ENCODE measurements at places on chromosomes 12 and 14. TPM values are rescaled to one million over a fixed set of nuclear protein-coding genes. Genes with fewer than 3 reads are reported as not detected.

Gene TBC1D30
- total RNA-seq = 7.9 TPM

DNA sequence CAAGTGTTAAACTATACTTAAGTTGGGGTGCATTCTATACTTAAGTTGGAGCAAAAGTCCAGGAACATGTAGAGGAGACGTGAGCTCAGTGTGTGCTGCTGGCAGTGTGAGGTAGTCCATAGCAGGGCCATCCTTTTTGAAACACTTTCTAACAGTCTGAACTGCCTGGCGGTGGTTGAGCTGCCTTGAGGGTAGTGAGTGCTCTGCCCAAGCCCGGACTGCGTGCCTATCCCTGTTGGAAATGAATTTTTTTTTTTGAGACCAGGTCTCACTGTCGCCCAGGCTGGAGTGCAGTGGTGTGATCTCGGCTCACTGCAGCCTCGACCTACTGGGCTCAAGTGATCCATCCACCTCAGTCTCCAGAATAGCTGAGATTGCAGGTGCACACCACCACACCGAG lies 14.1 kb downstream of the KCNH3 start:
- H3K4me3 ChIP-seq = no peak overlapping the region
- H3K4me1 ChIP-seq = peaks cover 13% of the 10 kb centered on the region
- peaks cover 15% of the 10 kb centered on the region for H3K27me3 ChIP-seq
- DNase-seq = no peak
- no peak overlapping the region for H3K27ac ChIP-seq

DNA sequence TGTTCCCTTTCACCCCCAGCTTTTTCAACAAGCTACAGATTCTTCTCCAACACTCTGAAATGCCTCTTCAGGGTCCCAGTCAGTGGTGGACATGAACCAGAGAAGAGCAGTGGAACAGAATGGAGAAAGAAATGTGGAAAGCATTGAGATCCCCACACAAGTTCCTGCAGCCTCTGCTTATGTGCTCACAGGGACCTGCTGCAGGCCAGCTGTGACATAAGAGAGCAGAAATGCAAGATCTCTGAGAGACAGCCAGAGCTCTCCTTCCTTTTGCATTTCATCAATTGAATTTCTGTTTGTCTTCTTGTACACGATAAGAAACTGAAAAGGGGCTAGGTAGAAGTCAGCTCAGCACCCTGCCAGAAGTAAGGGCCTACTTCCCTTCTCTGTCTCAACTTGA lies 6.2 kb downstream of the MDM1 start:
- peaks cover 6% of the 10 kb centered on the region for H3K4me1 ChIP-seq
- H3K4me3 ChIP-seq = no peak overlapping the region
- no peak for DNase-seq
- peaks cover 38% of the 10 kb centered on the region for H3K36me3 ChIP-seq

Gene PLEKHG3
- total RNA-seq = 52.9 TPM

- DNase-seq = peak; percentile 89
- H3K36me3 ChIP-seq = no peaks in the 10 kb centered on the region
- H3K4me3 ChIP-seq = no peak overlapping the region
- H3K27me3 ChIP-seq = no peaks in the 10 kb centered on the region
Measured at GRCh38 chr12:81668475-81668874, 90.7 kb downstream of the PPFIA2 start.

DNA sequence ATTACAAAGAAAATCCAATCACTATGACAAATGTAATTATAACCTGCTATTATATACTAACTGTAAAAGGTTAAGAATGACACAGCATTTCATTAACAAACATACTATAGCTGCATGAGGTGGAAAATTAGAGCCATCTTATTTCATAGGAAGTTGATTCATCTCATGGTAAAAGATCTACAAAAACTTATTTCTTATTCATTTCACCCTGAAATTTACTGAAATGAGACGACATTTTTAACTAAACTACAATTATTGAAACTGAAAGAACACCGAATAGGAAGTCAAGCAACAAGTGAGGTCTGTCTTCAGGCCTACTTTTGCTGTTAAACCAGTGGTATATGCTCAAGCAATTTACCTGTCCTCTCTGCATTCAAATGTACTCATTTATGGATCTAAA lies 87.2 kb downstream of the CEP83 start:
- no peaks in the 10 kb centered on the region for H3K4me1 ChIP-seq
- no peak overlapping the region for H3K4me3 ChIP-seq
- H3K27me3 ChIP-seq = no peaks in the 10 kb centered on the region
- H3K27ac ChIP-seq = no peak overlapping the region

DNA sequence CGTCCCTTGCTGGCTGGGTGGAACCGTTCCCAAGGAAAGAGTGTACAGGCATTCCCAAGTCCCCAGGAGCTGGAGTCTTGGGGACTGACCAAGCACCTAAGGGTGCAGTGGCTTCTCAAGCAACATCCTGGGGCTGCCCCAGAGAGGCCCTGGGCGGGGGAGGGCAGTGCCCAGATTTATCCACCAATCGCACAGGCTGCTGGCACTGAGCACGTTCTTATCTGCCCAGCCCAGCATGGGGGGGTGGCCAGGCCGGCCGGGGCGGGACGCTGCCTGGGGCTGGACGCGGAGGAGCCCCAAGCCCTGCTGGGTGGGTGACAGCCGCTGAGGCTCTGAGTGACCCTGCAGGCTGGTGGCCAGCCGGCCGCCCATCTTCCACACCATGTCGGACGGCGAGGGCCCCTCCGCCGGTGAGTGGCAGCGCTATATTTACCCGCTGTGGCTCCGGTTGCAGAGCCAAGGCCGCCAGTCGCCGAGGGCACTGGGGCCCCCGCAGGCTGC lies 53.4 kb downstream of the CYP46A1 start:
- no peak for DNase-seq
- no peak overlapping the region for H3K4me3 ChIP-seq
- H3K27me3 ChIP-seq = no peaks in the 10 kb centered on the region
- H3K4me1 ChIP-seq = no peaks in the 10 kb centered on the region
- no peaks in the 10 kb centered on the region for H3K36me3 ChIP-seq

Gene ZFYVE1
- total RNA-seq = 17.6 TPM

- DNase-seq = peak; percentile 21
- no peak overlapping the region for H3K4me3 ChIP-seq
- H3K4me1 ChIP-seq = peaks cover 27% of the 10 kb centered on the region
- no peaks in the 10 kb centered on the region for H3K36me3 ChIP-seq
Measured at GRCh38 chr12:105921872-105922669, 216.7 kb downstream of the NUAK1 start.

GRCh38 chr12:76490763-76491162 lies 68.8 kb downstream of the OSBPL8 start:
- no peak for DNase-seq
- peaks cover 1% of the 10 kb centered on the region for H3K4me1 ChIP-seq
- peaks cover 6% of the 10 kb centered on the region for H3K36me3 ChIP-seq
- H3K27ac ChIP-seq = no peak overlapping the region

GRCh38 chr12:93573552-93574223 lies 1.2 kb downstream of the SOCS2 start:
- H3K36me3 ChIP-seq = peaks cover 12% of the 10 kb centered on the region
- peak overlapping the region; percentile 7 for H3K4me3 ChIP-seq
- H3K27me3 ChIP-seq = no peaks in the 10 kb centered on the region
- no peak overlapping the region for H3K27ac ChIP-seq
- H3K4me1 ChIP-seq = peaks cover 12% of the 10 kb centered on the region

DNA sequence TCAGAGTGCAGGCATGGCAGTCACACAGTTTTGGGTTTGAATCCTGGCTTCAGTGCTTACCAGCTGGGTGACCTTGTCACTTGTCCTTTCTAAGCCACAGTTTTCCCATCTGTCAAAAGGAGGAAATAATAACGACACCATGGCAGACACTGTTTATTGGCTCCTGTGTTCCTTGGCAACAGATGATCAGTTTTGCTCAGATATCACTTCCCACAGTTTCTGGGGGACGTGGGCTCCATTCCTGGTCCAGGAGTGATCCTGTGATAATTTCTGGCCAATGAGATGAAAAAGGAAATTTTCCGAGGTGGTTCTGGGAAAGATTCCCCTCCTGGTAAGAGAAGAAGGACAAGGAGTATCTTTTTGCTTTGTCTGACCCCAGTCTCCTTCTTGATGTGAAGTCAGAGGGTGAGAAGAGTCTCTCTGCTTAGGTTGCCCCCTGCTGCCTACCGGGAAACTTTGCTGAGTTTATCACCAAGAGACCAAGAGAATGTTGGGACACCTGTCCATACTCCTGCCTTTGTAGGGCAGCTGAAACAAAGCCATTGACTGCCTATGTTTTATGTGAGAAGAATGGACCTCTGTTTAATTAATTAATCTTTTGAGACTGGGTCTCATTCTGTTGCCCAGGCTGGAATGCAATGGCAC lies 178.9 kb upstream of the NRXN3 start:
- peaks cover 6% of the 10 kb centered on the region for H3K4me1 ChIP-seq
- H3K4me3 ChIP-seq = no peak overlapping the region
- peaks cover 7% of the 10 kb centered on the region for H3K36me3 ChIP-seq
- no peak for DNase-seq
- H3K27ac ChIP-seq = no peak overlapping the region
- no peaks in the 10 kb centered on the region for H3K27me3 ChIP-seq

GRCh38 chr12:4322726-4323125 lies 1.7 kb downstream of the TIGAR start:
- peaks cover 19% of the 10 kb centered on the region for H3K4me1 ChIP-seq
- peak overlapping the region; percentile 98 for H3K4me3 ChIP-seq
- peak overlapping the region; percentile 16 for H3K27ac ChIP-seq
- peaks cover 23% of the 10 kb centered on the region for H3K36me3 ChIP-seq

Gene KRT3
- total RNA-seq = not detected

DNA sequence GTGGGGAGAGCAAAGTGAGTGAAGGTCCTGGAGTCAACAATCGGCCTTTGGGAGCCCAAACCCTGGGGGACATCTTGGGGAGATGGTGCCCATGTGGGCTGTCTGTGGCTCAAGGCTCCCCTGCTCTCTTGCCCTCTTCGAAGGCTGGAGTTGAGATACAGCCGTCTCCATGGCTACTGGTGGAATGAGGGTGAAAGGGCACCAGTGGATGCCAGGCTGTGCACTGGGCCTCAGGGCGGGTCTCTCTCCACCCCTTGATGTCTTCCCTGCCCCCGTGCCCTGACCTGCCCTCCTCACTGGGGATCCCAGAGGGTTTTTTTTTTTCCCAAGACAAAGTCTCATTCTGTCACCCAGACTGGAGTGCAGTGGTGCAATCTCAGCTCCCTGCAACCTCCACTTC lies 2.0 kb upstream of the ANKRD9 start:
- H3K36me3 ChIP-seq = no peaks in the 10 kb centered on the region
- no peak for DNase-seq
- no peak overlapping the region for H3K27ac ChIP-seq
- H3K4me1 ChIP-seq = peaks cover 5% of the 10 kb centered on the region
- no peaks in the 10 kb centered on the region for H3K27me3 ChIP-seq

- H3K27me3 ChIP-seq = no peaks in the 10 kb centered on the region
- peaks cover 21% of the 10 kb centered on the region for H3K4me1 ChIP-seq
- H3K4me3 ChIP-seq = no peak overlapping the region
- peaks cover 5% of the 10 kb centered on the region for H3K36me3 ChIP-seq
Measured at GRCh38 chr12:53431187-53431586, 7.5 kb downstream of the AMHR2 start.

GRCh38 chr12:52311285-52311648 lies 9.9 kb downstream of the KRT83 start:
- no peak overlapping the region for H3K4me3 ChIP-seq
- no peak overlapping the region for H3K27ac ChIP-seq
- H3K27me3 ChIP-seq = peaks cover 26% of the 10 kb centered on the region
- H3K36me3 ChIP-seq = no peaks in the 10 kb centered on the region
- DNase-seq = no peak
- peaks cover 12% of the 10 kb centered on the region for H3K4me1 ChIP-seq

Gene PNN
- 96.7 TPM for total RNA-seq

Gene AKAP5
- total RNA-seq = 0.14 TPM

GRCh38 chr14:63496837-63497400 lies 46.3 kb downstream of the PPP2R5E start:
- H3K4me1 ChIP-seq = peaks cover 6% of the 10 kb centered on the region
- no peaks in the 10 kb centered on the region for H3K27me3 ChIP-seq
- DNase-seq = no peak
- H3K27ac ChIP-seq = no peak overlapping the region

DNA sequence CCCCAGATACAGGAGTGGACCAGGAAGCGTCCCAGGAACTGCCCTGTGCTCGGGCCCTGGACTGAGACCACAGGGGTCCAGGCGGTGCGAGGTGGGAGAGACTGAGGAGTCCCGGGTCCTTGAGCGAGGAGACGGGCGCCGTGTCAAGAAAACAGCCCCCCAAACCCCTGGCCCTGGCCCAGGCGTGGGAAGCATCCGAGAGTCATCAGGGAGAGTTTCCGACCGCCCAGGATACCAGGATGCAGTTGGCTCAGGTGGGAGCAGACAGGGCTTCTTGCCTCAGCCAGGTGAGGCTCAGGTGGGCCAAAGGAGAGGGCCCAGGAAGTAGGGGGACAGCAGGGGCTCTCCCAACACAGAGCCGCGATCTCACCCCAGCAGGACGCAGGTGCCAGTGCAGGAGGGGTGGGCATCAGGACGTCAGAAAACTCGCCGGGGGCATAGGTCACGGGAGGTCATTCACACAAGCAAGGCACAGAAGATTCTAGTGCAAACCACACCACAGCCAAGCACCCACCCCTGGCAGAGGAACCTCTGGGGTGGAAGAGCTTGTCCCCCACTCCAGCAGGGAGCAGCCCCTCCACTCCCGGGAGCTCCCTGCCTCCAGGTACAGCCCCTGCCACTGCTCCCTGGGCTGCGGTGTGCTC lies 102.5 kb upstream of the EIF5 start:
- H3K27ac ChIP-seq = no peak overlapping the region
- DNase-seq = no peak
- no peak overlapping the region for H3K4me3 ChIP-seq
- H3K27me3 ChIP-seq = no peaks in the 10 kb centered on the region
- H3K36me3 ChIP-seq = no peaks in the 10 kb centered on the region
- peaks cover 12% of the 10 kb centered on the region for H3K4me1 ChIP-seq

DNA sequence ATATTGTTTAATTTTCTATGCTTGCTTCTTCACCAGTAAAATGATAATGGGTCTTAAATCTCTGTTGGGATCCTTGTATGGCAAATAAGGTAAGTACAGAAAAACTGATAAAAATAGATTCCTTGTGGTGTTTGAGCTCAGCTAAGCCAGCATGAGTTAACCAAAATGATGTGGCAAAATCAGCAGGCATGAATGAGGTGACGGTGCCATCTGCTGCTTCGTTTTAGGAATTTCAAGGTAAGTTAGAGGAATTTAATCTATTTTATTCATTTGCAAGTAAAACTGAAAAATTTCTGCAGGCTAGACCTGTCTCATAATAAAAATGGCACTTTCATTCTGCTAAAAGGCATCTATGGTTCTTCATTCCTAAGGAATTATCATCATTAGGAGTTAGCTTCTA lies 10.0 kb upstream of the CLEC7A start:
- H3K36me3 ChIP-seq = no peaks in the 10 kb centered on the region
- H3K27me3 ChIP-seq = no peaks in the 10 kb centered on the region
- DNase-seq = peak; percentile 72
- no peaks in the 10 kb centered on the region for H3K4me1 ChIP-seq
- no peak overlapping the region for H3K27ac ChIP-seq
- no peak overlapping the region for H3K4me3 ChIP-seq

DNA sequence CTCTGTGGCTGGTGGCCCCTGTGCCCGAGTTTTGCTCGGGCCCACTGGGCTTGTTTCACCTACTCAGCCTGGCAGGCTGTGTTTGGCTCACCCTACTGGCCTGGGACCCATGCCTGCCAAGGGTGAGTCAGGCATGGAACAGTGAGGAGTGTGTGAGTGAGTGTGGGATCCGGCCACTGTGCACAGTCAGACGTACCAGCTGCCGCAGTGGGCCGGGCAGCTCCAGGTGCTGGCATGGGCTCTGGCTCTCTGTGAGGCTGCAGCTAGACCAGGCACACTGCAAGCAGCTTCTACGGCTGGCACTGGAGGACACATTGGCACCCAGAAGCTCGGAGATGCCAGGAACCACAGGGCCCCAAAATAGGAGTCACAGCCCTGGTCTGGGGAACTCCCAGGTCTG lies 40.6 kb downstream of the HSD17B6 start:
- H3K27me3 ChIP-seq = no peaks in the 10 kb centered on the region
- no peak overlapping the region for H3K27ac ChIP-seq
- H3K4me1 ChIP-seq = peaks cover 20% of the 10 kb centered on the region
- H3K4me3 ChIP-seq = no peak overlapping the region
- H3K36me3 ChIP-seq = peaks cover 2% of the 10 kb centered on the region

- H3K4me3 ChIP-seq = peak overlapping the region; percentile 2
- H3K36me3 ChIP-seq = no peaks in the 10 kb centered on the region
- peak; percentile 24 for DNase-seq
Measured at GRCh38 chr14:96824283-96824682, 27.1 kb downstream of the VRK1 start.
